Esophagus squamous epithelium (tissue), 5 donors: ENCODE measurements at places on chromosomes 1 and 21.

DNA sequence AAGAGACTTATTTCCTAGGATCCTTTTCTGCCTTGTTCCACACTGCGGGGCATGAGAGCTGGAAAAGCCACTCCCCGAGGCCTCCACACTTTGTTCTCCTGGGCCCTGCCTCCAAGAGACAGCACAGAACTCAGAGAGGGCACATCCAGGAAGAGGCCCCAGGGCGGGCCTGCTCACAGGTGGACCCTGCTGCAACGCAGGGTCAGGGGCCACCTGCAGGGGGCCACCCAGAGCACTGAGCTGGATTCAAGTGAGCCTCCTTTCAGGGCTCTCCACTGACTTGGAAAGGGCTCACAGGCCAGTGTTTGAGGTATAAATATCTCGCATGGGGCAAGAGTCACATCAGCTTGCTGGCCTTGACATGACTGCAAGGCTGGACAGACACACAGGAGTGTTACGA, 4.8 kb downstream of the RGS16 start:
- DNase-seq, result no peak

GRCh38 chr1:177054542-177054941, 110.0 kb downstream of the ASTN1 start:
- no peak for DNase-seq

DNA sequence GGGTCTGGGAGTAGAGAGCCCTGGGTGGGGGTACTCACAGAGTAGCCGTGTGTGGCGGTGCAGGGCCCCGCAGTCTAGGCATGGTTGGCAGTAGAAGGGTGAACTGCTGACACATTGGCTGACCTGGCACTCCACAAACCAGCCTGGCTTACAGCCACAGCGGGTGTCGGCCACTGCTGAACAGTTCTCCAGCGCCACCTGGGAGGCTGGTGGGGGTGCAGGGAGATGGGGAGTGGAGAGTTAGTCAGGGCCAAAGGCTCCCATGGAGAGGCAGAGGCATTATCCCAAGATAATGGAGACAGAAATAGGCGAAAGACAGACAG, 1.5 kb downstream of the TNFRSF25 start:
- DNase-seq, result no peak

DNA sequence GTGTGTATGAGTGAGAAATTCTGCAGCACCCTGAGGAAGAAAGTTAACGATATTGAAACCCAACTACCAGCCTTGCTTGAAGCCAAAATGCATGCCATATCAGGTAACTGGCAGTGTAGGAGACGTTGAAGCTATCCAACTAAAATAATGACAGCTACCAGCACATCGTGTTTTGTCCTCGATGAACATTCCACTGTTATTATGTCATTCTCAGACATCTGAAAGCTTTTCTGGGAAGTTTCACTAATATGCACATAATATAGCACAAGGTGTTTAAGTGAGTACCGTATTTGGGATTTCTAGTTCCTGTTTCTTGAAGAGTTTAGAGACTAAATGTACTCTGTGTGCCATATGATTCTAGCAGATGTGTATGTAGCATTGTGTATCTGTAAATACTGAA, 173.5 kb downstream of the DISC1 start:
- DNase-seq, result no peak

GRCh38 chr1:97090725-97091124, 369.1 kb downstream of the PTBP2 start:
- no peak for DNase-seq

DNA sequence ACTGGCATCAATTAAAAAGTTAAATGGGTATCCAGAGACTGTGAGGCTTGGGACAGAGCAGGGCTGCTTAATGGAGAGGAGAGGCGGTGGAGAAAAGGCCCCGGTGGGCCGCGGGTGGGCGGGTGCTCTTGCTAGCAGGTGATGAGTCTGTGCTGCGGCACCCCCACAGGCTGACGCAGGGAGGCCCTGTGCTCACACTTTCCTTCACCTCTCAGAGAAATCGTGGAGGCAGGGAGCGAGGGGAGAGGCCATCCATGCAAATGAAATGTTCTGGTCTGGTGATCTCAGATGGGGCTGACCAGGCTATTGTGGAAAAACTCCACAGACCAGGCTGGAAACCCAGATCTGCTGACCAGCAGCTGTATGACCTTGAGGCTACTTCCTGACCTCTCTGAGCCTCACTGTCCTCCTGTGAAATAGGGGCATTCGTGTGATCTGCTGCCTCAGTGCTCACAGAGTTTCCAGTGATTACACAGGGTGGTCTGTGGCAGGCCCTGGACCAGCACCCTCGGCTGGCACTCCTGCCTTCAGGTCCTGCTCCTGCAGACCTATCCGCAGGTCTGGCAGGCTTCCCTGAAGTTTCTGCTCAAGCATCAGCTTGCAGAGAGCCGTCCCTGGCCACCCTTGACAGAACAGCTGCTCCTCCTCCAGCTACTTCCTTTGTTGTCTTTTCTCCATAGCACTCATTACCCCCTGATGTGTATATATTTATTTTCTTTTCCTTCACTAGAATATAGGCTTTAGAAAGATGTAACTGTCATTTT, 89.2 kb downstream of the BEND5 start:
- no peak for DNase-seq

GRCh38 chr1:28296401-28297261, 32.2 kb upstream of the MED18 start:
- no peak for DNase-seq

DNA sequence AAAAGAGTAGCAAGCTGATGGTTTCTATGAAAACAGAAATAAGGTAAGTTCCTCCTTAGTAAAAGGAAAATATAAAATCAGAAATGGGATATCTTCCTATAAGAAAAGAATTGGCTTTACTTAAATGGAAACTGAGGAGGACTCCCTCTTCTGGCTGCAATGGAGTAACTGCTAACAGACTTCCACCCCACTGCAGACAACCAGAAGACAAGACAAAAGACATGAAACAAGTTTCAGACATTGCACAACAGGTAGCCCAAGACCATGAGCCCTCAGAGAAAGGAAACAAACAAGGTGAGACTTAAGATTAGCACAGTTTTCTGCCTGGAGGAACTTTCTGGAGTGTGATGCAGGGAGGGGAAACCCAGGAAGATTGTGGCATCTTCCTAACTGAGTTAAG, 17.0 kb upstream of the OLFML2B start:
- no peak for DNase-seq

DNA sequence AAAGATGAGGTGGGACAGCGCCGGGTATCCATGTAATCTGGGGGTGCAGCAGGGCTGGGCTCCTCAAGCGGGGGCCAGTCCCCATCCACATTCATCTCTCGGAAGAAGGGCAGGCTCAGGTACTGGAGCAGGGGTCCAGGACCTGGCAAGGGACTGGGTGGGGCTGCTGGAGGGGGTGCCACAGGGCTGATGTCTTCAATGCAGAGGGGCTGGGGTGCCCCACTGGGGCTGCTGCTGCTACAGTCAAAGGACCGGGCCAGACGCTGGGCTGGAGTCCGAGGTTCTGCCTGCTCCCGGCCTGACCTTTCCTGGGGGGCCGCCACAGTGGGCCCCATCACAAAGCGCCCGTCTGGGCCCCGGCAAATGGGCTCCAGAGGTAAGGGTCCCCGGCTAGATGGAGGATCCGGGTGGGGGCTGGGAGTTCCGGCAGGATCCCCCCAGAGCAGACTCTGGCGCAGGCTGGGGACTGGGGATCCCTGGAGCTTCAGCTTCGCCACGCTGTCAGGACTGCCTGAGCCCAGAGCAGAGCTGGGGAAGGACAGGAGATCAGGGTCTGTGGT, 3.3 kb upstream of the TAGLN2 start:
- no peak for DNase-seq

DNA sequence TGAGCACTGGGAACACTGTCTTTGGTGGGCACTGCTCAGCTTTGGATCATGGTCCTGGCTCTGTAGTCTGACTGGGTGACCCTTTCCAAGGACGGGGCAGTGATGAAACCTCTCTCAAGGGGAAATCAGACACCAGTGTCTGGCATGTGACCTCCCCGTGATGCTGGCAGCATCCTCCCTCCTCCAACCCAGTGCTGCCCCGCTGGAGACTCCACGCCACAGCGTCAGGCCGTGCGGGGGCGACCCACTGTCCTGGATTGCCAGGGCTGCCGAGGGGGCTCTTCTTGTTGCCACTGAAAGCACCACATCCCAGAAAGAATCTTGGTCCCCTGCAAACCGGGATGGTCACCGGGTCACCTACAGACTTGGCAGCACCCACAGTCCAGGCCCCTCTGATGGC, 146.4 kb upstream of the ARHGEF16 start:
- DNase-seq, result no peak

- DNase-seq, result no peak
Measured at GRCh38 chr1:4034318-4034887, 134.3 kb upstream of the C1orf174 start.

GRCh38 chr1:167128261-167129227, 34.7 kb downstream of the STYXL2 start:
- no peak for DNase-seq

GRCh38 chr1:97396463-97396862, 524.4 kb downstream of the DPYD start:
- no peak for DNase-seq

- DNase-seq, result no peak
Measured at GRCh38 chr1:7943251-7943650, 2.6 kb upstream of the TNFRSF9 start.

- DNase-seq, result no peak
Measured at GRCh38 chr21:27306791-27307775, 340.2 kb upstream of the ADAMTS5 start.

DNA sequence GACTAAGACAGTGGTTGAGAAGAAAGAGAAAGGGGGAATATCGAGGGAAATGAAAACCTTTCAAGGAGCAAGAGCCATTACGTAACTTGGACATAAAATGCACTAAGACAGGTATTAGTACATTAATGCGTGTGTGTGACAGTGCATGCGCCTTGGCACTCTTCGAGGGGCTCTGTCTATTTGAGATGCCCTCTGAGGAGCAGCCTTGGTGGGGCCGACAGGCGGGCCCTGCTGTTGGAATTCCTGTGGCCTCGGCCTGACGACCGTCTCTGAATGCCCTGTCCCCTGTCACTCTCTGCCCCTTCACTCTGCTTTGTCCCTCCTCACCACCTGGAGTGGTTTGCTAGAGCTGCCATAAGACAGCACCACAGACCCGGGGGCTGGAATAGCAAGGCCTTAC, 12.3 kb downstream of the HUNK start:
- no peak for DNase-seq

DNA sequence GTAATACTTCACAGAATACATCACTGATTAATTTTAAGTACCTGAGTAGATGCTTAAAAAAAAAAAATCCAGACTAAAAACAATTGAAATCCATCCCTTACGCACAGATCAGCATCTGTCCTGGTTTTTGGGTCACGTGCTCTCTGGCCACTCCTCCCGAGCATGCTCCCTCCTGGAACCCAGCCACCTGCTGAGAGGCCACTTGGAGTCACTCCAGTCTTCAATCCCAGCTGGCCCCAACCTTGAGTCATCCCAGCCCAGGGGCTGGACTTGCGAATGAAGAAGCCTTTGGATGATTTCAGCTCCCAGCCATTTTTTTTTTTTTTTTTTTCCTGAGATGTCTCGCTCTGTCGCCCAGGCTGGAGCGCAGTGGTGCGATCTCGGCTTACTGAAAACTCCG, 8.9 kb downstream of the MAP1LC3C start:
- DNase-seq, result no peak

DNA sequence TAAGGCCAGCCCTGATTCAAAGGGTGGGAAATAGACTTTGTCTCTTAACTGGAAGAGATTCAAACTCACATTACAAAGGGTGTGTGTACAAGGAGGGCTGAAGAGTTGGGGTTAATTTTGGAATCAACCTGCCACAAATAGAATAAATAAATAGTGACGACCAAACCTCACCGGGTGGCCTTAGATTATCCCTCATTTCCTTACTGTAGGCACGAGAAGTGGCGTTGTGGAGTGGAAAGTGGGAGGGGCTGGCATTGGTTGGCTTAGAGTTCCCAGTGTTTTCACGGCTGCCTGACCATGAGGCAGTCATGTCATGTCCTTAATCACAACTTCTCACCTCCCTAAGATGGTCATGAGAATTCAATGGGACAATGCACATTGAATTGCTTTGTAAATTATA, 21.3 kb upstream of the RUNX1 start:
- DNase-seq, result no peak

GRCh38 chr1:156812293-156812990, 4.2 kb downstream of the SH2D2A start:
- no peak for DNase-seq

GRCh38 chr1:9128166-9128519, 759 bp downstream of the GPR157 start:
- no peak for DNase-seq

- no peak for DNase-seq
Measured at GRCh38 chr1:204345941-204346645, 13.6 kb downstream of the PLEKHA6 start.

- DNase-seq, result no peak
Measured at GRCh38 chr1:41920658-41921057, 1.9 kb upstream of the HIVEP3 start.

- no peak for DNase-seq
Measured at GRCh38 chr1:180253585-180254495, 23.8 kb downstream of the LHX4 start.

DNA sequence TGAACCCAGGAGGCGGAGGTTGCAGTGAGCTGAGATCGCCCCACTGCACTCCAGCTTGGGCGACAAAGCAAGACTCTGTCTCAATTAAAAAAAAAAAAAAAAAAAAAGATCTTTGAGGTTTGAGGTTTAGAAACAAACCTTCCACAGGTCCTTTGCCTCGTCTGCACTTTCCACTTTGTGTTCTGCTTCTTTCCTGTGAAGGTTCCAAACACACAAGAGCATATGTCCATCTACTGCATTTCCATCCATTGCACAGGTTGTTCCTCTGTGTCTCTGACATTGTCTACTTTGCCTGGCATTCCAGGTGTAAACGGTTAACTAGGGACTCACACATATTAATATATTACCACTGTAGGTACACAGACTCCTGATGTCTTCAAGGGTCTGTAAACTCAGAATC, 40.1 kb downstream of the DSTYK start:
- DNase-seq, result no peak

GRCh38 chr1:75908717-75909152, 23.5 kb downstream of the ASB17 start:
- no peak for DNase-seq

DNA sequence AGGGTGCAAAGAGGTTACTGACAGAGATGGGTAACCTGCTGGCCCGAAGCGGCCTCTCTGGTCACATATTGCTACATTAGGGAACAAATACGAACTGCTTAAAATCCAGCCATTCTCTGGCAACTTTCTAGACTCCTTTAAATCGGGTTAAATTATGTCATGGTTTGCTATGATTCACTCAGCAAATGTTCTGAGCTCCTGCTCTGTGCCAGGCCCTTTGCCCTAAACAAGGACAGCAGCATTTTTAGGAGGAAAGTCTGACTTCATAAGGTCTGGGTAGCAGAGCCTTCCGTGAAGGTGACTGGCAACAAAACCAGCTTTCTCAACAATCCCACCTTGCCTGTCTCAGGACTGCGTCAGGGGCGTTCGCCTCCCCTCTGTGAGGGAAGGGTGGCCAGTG, 15.4 kb downstream of the ZP4 start:
- DNase-seq, result no peak

DNA sequence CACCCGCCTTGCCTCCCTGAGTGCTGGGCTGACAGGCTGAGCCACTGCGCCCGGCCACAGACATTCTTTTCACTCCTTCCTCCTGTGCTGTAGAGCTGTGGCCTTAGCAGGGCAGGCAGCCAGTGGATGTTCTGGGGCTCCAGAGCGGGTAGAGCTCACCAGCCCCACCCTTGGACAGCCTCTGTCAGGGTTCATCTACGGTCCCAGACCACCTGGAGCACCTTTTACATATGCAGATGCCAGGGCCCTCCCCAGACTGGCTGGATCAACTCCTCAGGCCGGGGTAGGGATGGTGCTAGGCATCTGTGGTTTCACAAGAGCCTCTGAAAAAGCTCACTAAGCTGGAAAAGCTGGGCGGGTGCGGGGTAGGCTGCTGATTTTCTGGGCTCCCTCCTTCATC, 4.6 kb downstream of the ATP13A2 start:
- DNase-seq, result no peak

GRCh38 chr1:65253800-65254319, 55.5 kb upstream of the DNAJC6 start:
- no peak for DNase-seq
